ENCODE measurements at places on chromosomes 2 and 18.

GRCh38 chr2:17252258-17252657, 266.0 kb downstream of the RAD51AP2 start:
- no peak for DNase-seq

GRCh38 chr2:135903650-135904049, 27.4 kb upstream of the MCM6 start:
- DNase-seq, result no peak

- no peak for DNase-seq
Measured at GRCh38 chr2:112001136-112001715, 53.8 kb upstream of the TMEM87B start.

DNA sequence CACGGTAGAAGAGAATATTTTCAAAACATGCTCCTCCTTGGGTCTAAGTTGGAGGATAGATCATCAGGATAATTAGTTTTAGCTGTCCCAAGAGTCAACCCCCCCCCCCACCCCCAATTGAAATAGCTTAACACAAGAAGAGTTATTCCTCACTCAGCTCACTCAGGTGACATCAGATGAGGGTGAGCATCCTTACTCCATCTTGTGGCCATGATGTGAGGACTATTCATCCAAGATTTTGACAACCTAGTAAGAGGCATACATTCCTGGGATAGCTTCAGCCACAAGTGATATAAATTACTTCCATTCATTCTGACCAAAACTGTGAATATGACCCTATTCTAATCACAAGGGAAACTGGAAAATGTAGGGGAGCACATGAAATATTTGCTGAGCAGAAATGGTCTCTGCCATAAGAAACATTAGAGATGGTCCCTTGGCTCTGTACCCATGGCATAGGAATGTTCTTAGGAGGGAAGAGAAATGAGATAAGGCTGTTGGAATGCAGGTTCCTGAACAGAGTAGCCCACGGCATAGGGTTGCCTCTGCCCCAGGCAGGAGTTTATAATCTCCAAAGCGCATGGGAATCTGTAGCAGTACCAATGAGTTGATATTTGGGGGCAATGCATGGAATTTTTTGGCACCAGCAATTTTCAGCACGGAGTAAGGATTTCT, 257.2 kb downstream of the CYRIA start:
- DNase-seq, result no peak

DNA sequence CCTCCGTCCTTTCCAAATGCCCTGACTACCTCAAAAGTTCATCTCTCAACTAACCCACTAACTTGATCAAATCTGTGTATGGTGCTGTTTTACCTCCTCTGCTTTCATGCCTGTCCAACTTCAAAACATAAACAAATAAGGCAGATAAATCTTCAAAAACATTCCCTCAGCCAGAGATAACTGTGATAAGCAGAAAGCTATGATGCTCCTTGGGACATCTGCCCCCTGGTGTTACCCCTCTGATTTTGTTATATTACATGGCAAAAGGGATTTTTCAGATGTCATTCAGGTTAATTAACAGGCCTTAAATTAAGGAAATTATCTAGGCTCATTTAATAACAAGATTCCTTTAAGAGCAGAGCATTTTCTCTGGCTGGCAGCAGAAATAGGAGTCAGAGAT, 810.8 kb upstream of the CHAC2 start:
- DNase-seq, result no peak

DNA sequence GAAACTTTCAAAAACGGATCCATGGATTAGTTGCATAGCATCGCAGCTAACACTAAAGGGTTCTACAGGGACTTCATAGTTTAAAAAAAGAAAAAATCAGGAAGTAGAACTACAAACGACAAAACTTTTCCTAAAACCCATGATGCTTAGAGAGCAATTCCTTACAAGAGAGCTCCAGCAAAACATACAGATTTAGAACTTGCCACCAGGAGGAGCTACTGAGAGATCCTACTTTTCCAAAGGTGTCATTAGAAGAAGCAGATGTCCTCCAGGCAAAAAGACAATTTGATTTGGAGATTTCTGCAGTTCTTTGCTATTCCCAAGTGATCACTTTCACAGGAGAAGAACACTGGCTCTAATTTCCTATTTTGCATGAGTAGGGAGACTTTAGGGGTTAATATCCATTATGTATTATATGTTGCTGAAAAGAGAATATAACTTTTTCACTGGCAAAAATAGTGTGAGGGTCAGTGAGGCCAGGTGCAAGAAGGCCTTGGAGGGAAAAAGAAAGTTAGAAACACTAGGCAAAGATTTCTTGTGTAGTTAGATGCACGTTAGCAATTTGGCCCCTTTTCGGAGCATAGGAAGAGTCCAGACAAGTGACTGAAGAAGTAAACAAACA, 436.2 kb downstream of the SUCLG1 start:
- no peak for DNase-seq

DNA sequence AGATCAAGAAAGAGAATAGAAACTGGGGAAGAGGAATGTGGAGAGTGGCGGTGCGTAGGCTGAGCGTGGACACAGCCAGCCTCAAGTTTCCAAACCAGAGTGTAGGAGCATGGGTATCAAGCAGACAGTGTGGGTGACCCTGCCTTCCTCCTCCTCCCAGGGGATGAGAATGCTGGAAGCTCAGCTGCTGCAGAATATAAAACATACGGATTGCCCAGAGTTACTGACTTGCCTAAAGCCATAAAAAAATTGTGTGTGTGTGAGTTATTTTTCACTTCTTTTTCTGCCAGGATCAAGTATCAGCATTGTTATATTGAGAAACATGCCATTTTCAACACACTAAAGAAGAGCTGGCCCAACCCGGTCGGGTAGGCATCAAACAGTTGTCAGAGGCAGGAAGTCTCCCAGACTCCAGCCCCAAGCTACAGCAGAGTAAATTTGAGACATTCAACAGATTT, 333.3 kb upstream of the ACVR2A start:
- DNase-seq, result no peak

DNA sequence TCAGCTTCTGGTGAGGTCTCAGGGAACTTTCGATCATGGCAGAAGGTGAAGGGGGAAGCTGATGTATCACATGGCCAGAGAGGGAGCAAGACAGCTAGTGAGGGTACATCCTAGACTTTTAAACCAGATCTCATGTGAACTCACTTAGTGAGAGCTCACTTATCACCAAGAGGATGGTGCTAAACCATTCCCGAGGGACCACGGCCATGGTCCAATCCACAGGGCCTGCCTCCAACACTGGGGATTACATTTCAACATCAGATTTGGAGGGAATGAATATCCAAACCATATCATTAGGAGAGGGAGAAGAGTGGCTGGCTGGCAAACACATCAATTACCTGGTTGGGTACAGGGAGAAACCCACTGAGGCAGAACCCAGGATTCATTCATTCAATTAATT, 75.7 kb upstream of the HAAO start:
- no peak for DNase-seq

DNA sequence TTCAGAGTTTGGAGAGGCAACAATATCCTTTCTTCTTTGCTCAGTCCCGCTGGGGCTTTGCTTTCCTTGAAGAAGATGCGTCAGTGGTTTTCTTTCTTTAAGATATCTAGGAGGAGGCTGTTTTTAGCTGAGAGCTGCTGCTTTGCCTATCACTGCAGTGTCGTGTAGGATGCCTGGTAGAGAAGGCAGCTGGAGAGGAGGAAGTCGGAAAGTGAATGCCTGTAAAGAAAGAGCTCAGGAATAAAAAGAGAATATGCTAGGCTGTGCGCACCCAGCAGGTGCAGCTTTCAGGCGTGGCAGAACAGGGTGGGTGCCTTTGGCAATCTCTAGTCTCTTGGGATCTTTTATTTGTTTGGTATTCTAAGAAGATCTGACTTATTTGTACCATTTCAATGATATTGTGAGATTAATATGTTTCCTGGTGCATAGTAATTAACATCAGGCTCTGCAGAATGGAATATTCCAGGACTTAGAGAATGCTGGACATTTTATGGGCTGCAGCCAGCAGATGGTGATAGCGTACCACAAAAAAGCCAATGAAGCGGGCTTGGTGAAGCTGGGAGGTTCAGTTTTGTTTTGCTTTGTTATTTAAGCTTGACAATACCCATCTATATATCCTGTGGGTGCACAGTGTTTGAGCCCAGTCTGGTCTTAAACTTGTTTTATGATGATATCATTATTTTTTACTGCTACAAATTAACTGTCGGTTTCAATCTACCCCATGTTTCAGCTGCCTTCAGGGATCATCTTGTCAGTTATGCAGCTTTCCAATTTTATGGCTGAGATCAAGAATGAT, 34.9 kb downstream of the CAVIN2 start:
- DNase-seq, result no peak

GRCh38 chr2:221549143-221549542, 23.0 kb downstream of the EPHA4 start:
- DNase-seq, result no peak

DNA sequence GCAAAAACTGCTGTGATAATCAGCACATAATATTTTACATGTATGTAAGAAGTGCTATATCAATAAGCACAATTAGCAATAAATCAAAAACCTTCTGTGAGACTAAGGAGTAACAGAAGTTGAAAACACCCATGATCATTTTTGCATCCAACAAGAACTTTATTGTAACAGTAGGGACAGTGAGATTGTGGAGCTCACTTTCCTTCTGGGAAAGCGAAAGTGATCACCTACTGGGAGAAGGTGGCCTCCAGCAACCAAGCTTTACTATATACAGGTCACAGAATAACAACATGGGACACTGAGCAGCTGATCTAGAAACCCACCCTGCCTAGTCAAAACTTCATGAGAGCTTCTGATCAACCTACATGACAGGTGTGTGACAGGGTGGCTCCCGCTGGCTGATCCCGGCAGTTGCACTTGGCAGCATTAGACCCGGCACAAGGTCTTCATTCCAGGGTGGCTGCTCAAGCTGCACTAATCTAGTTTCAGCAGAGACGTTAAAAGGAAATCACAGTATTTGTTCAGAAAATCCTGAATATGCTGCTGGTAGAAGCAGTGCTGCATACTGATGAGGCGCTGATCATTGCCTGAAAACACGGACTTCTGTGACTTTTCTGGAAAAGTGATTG, 63.5 kb upstream of the ARL5A start:
- no peak for DNase-seq

- no peak for DNase-seq
Measured at GRCh38 chr2:98517636-98518035, 73.0 kb downstream of the INPP4A start.

DNA sequence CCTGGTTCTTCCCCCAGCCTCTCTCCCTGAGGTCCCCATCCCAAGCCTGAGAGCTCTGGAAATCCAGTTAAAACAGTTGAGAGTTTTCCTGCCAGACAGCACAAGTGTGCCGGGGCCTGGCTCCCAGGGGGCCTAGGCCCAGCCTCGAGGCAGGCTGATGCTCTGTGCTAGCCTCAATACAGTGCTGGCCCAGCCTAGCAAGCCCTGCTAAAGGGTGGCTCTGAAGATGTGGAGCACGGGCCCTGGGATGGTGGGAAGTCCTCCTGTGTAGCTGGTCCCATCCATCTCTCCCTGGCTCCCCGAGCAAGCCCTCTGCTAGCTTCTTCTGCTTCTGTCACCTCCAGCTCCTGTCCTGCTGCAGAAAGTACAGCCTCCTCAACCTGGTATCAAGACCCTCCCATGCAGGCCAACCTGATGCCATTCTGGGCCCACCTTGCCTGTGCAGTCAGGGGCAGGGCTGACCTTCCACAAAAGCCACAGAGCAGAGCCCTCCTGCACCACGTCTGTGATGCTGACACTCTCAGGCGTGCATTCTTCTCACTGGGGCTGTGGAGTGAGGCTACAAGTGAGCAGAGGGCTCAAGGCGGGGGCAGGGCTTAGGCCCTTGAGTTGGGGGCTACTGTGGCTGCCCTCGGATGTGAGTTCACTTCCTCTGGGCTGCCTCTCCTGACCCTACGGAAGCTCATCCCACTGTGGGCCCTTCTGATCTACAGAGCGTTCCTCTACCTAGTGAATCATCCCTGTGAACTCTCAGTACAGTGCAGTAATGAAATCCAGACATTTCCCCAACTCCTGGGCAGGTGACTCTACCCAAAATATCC, 60.1 kb upstream of the LAPTM4A start:
- DNase-seq, result no peak

GRCh38 chr2:121285926-121286325, 924 bp upstream of the TFCP2L1 start:
- no peak for DNase-seq

DNA sequence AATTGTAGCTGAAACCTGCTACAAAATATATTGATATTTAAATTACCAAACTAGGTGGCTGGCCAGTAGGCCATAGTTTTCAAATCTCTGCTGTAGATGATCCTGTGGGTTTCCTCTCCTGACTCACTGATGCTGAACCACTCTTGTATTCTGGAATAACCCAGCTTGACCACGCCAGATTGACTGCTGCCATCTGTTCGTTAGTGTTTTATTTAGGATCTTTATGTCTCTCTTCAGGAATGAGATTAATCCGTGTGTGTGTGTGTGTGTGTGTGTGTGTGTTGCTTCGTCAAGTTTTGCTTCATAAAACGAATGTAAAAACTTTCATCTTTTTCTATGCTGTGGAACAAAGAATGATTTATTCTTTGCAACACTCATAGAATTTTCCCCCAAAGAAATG, 187.1 kb downstream of the DYSF start:
- no peak for DNase-seq

DNA sequence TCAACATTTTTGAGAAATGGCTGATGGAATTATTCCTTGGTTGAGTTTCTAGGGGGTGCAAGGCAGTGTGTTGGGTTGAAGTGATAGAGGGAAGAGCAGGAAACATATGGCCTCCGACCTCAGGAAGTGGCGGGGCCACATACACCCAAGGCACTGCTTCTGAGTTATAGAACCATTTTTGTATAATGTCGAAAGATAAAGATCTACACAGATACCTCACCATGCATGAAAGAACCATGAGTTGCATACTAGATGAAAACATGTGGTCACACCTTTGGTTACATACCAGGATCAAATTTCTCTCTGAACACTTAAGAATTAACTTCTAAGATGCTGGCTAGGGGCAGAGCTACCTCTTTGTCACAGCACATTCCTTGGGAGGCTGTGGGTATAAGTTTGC, 23.2 kb downstream of the LAMA3 start:
- no peak for DNase-seq

DNA sequence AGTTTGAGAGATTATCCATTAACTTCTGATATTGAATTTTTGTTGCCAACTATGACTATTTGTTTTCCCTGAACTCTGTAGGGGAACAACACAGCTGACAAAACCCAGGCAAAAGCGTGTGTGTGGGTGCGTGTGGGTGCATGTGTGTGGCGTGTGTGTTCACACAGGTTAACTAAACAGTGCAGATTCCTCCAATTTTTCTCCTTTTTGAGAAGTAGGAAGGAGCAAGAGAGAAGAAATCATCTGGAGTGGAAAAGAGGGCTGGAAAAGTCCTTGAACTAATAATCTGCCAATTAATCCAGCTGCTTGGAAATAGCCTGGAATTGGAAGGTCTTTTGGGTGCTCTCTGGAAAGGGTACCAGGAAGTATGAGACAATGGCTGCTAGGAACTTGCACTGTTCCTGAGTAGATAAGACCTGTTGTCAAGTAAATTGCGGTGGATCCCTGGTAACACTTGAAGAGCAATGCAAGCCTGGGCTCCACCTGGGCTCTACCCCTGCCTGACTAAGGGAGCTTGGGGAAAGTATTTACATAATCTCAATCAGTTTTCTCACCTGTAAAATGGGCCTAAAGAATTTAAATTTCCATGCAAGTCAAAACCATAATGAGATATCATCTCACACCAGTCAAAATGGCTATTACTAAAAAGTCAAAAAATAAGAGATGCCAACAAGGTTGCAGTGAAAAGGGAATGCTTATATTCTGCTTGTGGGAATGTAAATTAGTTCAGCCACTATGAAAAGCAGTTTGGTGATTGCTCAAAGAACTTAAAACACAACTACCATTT, 40.5 kb upstream of the IL1R1 start:
- no peak for DNase-seq
